Caki2 (cell line): ENCODE measurements at places on chromosomes 12 and 14. TPM values are rescaled to one million over a fixed set of nuclear protein-coding genes. Genes with fewer than 3 reads are reported as not detected.

GRCh38 chr12:54882079-54882478 is 27.8 kb downstream of the MUCL1 start:
- no peak for DNase-seq

DNA sequence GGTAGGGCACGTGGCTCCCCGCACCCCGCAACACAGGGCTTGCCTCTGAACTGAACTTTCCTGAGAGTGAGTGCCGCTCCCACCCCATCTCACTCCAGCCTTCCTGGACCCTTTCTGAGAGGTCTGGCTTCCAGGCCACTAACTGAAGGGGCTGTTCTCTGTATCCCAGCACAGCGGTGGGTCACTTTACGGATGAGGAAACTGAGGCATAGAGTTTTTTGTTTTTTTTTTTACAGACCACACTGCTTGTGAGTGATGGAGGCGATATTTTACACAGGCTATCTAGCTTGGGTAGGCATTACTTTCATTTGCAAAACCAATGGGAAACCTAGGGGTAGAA is 1.2 kb upstream of the TGFB3 start:
- DNase-seq, result no peak

DNA sequence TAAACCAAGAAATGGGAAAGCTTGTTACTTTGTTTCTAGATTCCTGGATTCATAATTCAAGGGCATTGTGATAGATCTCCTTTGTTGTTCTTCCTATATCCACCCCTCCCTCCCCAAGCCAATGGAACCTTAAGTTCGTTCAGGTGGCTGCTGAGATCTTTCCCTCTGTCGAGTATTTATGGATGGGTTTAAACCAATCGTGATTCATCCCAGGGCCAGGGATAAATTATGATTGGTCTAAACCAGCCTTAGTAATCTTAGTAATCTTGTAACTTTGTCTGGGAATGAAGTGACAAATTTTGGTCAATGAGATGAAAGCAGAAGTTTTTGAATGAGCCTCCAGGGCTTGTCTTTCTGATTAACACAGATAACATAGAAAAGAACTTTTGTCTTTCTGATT is 56.1 kb upstream of the PCED1B start:
- no peak for DNase-seq

DNA sequence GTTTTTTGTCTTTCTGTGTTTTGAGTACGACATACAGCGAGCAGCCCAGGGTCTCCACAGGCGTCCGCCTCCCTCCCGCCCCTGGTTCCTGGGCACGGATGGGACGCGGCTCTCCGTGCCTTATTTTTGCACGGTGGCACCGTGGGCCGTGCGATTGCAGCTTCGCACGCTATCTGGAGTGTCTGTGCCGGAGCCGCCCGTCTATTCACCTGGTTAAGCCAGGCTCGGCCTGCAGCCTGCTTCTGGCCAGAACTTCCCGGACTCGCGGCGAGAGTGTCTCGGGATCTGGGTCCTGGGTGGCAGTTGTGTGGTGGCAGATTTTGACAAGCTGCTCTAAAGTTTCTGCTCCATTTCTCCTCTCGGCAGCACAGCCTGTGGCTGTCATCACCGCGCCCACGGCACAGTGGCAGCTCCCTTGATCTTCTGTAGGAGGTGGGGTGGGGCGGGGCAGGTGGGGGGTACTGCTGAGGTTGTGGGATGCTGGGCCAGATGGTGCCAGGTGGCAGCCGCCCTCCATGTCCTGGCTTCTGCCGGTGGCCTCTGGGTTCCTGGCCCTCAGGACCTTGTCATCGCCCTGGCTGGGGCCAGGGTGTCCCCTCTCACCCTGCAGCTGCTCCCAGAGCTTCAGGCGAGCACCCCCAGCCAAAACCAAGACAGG is 2.9 kb downstream of the MMP17 start:
- no peak for DNase-seq

- no peak for DNase-seq
Observed at GRCh38 chr12:6854036-6854435, 2.1 kb downstream of the USP5 start.

- no peak for DNase-seq
Observed at GRCh38 chr12:42673535-42673934, 84.0 kb upstream of the PRICKLE1 start.

- no peak for DNase-seq
Observed at GRCh38 chr12:122687086-122687485, 16.1 kb downstream of the HCAR2 start.

DNA sequence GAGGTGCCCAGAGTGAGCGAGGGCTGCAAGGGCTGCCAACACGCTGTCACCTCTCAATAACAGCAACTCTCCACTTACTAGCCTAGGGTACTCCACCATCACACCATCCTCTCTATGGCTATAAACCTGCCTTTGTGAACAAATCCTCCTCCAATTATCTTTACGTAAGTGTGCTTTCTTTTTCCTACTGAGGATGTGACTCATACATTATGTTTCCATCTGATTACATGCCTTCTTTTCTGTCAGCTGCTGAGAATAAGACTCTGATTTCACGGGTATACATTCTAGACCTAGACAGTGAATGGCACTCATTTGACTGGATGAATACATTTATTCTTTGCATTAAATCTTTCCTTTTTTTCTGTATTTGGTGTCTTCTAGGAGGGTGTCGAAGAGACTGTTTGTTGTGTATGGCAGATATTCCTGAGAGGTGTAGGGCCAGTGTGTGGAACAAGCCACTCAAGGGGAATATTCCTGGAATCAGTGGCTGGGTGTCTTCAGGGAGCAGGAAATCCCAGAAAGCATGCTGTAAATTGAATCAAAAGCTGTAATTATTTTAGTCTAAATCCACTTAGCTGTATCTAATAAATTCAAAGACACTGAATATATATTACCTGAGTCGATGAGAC is 327.3 kb upstream of the TMTC1 start:
- DNase-seq, result no peak

GRCh38 chr12:132600048-132601032 is 10.0 kb downstream of the LRCOL1 start:
- peak; percentile 37 for DNase-seq

GRCh38 chr12:121908702-121909101 is 9.7 kb upstream of the CFAP251 start:
- DNase-seq, result no peak

MYO1H gene
- total RNA-seq, result not detected in 2 replicates

TMCC3 gene
- 0.10 and 0.38 TPM in 2 replicates for total RNA-seq

CD4 gene
- total RNA-seq, result not detected in 2 replicates

RIN3 gene
- 0.12 TPM in 1 of 2 replicates, not detected in the other for total RNA-seq
